SK-N-MC (cell line): ENCODE measurements at places on chromosomes 16 and 17.

GRCh38 chr16:82282662-82283061 is 112.6 kb upstream of the MPHOSPH6 start:
- DNase-seq: no peak

GRCh38 chr17:49290690-49291359 is 60.2 kb upstream of the PHOSPHO1 start:
- peak; percentile 63 for DNase-seq

DNA sequence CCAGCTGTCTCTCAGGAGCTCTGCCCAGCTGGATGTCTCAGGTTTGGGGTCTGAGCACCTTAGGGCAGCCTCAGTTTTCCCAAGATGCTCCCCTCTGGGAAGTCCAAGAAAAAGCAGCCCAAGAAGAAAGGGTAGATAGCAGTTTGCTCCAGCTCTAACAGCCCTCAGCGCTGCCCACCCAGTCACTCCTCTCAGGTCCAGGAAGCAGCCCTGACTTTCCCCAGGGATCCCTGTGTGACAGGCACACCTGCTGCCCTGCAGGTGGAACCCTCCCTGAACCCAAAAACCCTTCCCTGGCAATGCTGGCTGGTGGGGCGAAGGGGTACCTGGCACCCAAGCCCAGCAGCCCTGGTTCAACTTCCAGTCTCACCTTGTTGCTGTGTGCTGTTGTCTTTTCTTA is 48.1 kb downstream of the BEAN1 start:
- DNase-seq: no peak

- no peak for DNase-seq
Observed at GRCh38 chr17:8744086-8744785, 400 bp downstream of the CCDC42 start.
